ENCODE measurements at places on chromosomes 16 and 17.
A peak's percentile ranks its signal among the peaks of the same experiment; 100 is the strongest.

DNA sequence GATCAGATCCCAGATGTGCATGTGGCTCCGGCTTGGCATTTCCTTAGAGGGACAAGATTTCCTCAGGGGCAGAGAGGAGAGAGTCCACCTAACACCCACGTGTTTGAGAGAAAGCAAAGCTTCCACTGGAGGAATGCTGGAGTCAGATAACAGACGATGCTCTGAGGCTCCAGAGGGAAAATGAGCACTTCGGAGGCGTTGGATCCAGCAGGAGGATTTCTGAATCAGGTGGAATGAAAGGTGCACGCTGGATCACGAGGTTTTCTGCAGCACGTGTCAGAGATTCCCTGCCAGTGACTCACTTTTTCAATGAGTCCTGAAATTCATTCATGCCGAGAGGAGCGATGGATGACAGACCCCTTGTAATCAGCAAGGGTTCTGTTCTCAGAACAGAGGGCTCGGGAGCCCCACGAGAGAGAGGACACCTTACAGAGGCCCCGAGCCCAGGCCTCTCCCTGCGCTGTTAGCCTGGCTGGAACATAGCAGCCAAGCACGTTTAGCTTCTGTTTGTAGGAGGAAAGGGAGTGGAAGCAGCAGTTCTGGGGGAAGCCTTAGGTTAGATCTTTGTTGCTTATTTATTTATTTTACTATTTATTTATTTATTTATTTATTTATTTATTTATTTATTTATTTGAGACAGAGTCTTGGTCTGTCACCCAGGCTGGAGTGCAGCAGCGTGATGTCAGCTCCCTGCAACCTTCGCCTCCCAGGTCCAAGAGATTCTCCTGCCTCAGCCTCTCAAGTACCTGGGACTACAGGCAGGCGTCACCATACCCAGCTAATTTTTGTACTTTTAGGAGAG lies 49.3 kb upstream of the JPH3 start:
- no peak overlapping the region for H3K27ac ChIP-seq
- H3K36me3 ChIP-seq = no peaks in the 10 kb centered on the region
- H3K4me3 ChIP-seq = no peak overlapping the region
- peaks cover 27% of the 10 kb centered on the region for H3K4me1 ChIP-seq
- H3K27me3 ChIP-seq = no peaks in the 10 kb centered on the region

DNA sequence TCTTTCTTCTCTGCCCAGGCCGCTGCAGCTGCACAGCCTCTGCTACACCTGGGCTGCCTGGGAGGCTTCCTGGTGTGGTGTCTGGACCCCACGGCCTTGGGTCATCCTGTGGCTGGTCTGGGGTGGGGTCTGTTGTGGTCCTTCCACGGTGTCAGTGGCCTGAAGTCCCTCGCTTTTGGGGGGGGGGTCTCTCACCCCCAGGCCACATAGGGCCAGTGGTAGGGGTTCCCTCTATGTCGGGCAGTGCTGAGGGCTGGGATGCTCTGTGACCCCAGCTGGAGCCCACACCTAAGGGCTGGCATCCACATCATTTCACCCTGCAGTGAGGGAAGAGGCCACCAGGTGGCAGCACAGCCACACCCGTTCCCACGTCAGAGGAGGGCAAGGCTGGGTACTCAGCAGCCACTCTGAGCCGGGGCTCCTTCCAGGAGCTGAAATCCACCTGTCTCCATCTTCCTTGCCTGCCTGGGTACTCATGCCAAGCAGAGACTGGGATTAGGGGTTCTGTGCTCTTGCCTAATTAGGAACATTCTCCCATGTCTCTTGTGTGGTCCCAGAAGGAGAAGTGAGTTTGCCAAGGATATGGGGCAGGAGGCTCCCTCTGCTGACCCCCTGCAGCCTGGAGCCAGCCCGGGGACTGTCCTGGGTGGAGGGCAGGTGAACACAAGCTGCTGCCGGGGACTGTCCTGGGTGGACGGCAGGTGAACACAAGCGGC lies 13.0 kb downstream of the ENGASE start:
- H3K36me3 ChIP-seq = peaks cover 8% of the 10 kb centered on the region
- H3K27ac ChIP-seq = no peak overlapping the region
- peak; percentile 62 for DNase-seq
- H3K27me3 ChIP-seq = peaks cover 31% of the 10 kb centered on the region

- H3K4me3 ChIP-seq = no peak overlapping the region
- peaks cover 9% of the 10 kb centered on the region for H3K4me1 ChIP-seq
- H3K27me3 ChIP-seq = no peaks in the 10 kb centered on the region
- no peak for DNase-seq
Measured at GRCh38 chr17:43986225-43986981, 18.0 kb upstream of the NAGS start.

DNA sequence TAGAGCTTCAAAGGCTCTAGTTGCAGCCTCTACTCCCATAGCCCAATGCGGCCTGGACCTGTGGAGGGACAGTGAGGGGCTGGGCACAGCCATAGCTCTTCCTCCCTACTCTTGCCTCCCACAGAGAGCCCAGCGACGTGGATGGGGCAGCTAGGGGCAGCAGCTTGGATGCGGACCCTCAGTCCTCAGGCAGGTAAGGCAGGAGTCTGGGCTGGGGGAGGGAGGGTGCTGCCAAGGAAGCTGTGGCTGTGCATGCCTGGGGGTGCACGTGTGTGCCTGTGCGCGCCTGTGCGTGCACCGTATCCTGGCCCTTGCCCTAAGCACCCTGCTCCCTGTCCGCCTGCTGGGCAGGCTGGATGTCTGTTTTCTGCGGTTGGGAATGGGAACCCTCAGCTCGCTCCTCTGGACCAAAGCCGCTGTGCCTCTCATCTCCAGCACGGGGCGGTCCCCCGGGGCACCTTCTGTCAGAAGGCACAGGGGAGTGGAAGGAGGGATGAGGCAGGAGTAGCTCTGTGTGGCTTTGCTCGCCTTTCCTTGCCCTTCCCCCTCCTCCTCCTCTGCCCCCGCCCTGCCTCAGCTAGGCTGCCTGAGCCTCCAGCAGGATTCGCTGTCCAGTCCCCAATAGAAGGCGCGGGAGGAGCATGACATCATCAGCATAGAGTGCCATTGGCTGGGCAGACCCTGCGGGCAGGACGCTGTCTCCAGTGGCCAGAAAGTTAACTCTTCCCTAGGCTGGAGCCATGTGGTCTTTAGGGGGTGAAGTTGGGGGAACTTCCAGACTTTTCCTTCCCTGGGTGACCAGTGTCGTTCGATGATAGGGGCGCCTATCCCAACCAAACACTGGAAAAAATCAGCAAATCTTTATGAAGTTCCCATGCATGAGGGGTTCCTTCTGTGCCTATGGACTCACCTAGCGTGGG lies 797 bp downstream of the PRCD start:
- H3K36me3 ChIP-seq = no peaks in the 10 kb centered on the region
- peak; percentile 91 for DNase-seq
- peak overlapping the region; percentile 23 for H3K27ac ChIP-seq
- peaks cover 42% of the 10 kb centered on the region for H3K4me1 ChIP-seq
- H3K27me3 ChIP-seq = no peaks in the 10 kb centered on the region

- no peaks in the 10 kb centered on the region for H3K36me3 ChIP-seq
- DNase-seq = no peak
- no peak overlapping the region for H3K4me3 ChIP-seq
- H3K27me3 ChIP-seq = no peaks in the 10 kb centered on the region
- no peaks in the 10 kb centered on the region for H3K4me1 ChIP-seq
Measured at GRCh38 chr16:57725151-57725550, 10.4 kb upstream of the KATNB1 start.

GRCh38 chr16:15498427-15499175 lies 64.2 kb downstream of the BMERB1 start:
- no peaks in the 10 kb centered on the region for H3K36me3 ChIP-seq
- peaks cover 7% of the 10 kb centered on the region for H3K4me1 ChIP-seq

DNA sequence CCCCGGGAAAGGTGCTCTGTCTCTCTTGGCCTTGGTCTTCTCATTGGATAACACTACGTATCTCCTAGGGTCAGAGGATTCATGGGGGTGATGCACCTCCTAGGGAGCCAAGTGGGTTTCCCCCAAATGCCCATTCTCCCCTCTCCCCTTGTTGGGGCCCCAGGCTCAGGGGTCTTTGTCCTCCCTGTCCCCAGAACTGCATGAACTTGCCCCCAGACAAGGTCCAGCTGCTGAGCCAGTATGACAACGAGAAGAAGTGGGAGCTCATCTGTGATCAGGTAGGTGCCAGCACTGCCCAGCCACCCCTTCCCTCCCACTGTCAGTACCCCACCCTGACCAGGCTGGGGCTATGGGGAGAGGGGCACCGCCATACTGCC lies 8.7 kb downstream of the FMNL1 start:
- no peak overlapping the region for H3K4me3 ChIP-seq
- H3K36me3 ChIP-seq = no peaks in the 10 kb centered on the region
- DNase-seq = no peak
- H3K27ac ChIP-seq = no peak overlapping the region

DNA sequence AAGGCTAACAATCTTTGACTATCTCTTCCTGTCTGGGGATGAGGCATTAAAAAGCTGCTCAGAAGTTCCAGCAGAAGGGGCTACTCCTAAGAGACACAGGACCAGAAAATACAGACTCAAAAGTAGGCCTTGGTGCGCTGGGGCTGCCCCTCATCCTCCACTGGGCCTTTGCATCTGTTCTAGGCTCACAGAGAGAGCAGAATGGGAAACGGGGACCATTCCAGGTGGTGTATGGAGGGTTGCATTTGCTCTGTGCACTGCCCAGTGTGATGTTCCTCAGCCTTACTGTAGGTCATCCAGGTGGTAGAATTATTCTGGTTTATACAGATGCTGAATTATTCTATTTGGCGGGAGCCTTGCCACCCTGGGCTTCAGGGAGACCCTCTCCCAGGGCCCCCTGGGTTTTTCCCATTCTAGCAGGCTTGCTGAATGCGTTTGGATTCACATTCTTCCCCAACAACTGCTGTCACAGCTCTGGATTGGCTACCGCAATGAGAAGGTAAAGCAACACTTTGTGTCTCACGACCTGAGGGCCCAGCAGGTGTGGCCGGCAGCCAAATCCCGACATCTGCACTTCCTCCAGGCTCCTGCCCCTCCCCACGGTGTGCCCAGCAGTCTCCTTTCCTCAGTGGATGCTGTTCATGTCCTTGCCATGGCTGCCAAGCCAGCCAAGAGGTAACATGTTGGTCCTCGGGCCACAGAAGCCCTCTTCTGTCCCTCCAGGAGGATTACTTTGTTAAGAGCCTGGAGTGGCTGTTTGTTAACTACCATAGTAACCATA lies 25.0 kb upstream of the ZNHIT3 start:
- H3K4me1 ChIP-seq = no peaks in the 10 kb centered on the region
- no peaks in the 10 kb centered on the region for H3K27me3 ChIP-seq
- no peak for DNase-seq
- no peak overlapping the region for H3K4me3 ChIP-seq
- H3K36me3 ChIP-seq = no peaks in the 10 kb centered on the region

- peaks cover 3% of the 10 kb centered on the region for H3K36me3 ChIP-seq
- peak overlapping the region; percentile 99 for H3K4me3 ChIP-seq
- DNase-seq = no peak
- H3K27ac ChIP-seq = peak overlapping the region; percentile 78
- peaks cover 43% of the 10 kb centered on the region for H3K4me1 ChIP-seq
Measured at GRCh38 chr16:23509782-23510163, 521 bp downstream of the GGA2 start.

GRCh38 chr17:6677158-6677831 lies 25.7 kb downstream of the C17orf100 start:
- no peak overlapping the region for H3K4me3 ChIP-seq
- no peak for DNase-seq
- peaks cover 35% of the 10 kb centered on the region for H3K27me3 ChIP-seq
- H3K36me3 ChIP-seq = no peaks in the 10 kb centered on the region
- H3K4me1 ChIP-seq = no peaks in the 10 kb centered on the region

DNA sequence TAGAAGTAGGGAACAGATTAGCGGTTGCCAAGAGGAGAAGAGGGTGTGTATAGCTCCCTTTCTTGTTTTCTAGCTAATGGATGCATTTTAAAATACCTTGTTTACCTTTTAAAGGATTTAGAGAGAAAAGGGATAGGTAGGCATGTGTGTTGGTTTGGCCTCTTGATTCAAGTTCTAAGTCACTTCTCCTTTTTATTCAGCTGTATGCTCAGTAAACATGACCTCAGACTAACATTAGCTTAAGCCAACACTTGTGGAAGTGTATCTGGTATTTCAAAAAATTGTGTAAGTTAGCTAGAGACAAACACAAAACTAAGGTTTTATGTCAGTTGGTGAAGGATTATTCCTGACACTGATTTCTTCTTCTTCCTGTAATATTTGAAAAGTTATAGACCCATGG lies 204.1 kb upstream of the NOG start:
- no peaks in the 10 kb centered on the region for H3K4me1 ChIP-seq
- no peak overlapping the region for H3K27ac ChIP-seq
- no peak for DNase-seq
- no peak overlapping the region for H3K4me3 ChIP-seq

- peaks cover 8% of the 10 kb centered on the region for H3K4me1 ChIP-seq
- H3K4me3 ChIP-seq = no peak overlapping the region
- DNase-seq = peak; percentile 79
- peaks cover 45% of the 10 kb centered on the region for H3K27me3 ChIP-seq
Measured at GRCh38 chr17:81044764-81045589, 10.0 kb downstream of the BAIAP2 start.

- no peaks in the 10 kb centered on the region for H3K27me3 ChIP-seq
- no peak overlapping the region for H3K4me3 ChIP-seq
- H3K4me1 ChIP-seq = no peaks in the 10 kb centered on the region
Measured at GRCh38 chr17:69501591-69502468, 87.3 kb downstream of the MAP2K6 start.

DNA sequence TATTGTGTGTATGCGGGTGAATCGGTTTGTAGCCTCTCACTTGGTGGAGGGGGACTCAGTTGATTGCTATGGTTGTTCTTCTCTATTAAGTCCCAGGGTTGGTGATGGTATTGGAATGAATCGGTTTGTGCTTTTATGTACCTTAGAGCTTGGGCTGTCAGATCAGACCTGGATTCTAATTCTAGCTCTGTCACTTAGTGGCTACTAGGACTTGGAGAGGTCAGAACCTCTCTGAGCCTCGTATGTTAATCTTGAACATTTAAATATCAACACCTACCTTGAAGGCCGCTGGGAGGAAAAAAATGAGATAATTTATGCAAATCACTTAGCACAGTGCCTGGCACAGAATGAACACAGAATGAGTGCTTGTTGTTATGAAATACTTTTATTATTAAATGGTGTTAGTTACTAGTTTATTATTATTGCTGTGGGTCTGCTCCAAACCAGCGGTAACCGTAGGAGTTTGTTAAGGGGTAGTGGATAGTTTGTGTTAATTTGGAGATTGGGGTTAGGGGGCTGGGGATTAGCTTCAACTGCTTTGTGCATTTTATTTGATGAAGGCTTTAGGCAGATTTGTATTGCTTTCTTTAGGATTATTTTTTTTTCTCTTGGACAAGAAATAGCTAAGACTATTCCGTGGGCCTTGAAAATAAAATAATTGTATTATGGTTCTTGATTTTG lies 3.5 kb downstream of the KDM6B start:
- peaks cover 4% of the 10 kb centered on the region for H3K4me1 ChIP-seq
- H3K27ac ChIP-seq = peak overlapping the region; percentile 96
- H3K27me3 ChIP-seq = no peaks in the 10 kb centered on the region
- no peak for DNase-seq
- peak overlapping the region; percentile 9 for H3K4me3 ChIP-seq
